ENCODE measurements at places on chromosomes 3 and 15. TPM values are rescaled to one million over a fixed set of nuclear protein-coding genes. Genes with fewer than 3 reads are reported as not detected.

DNA sequence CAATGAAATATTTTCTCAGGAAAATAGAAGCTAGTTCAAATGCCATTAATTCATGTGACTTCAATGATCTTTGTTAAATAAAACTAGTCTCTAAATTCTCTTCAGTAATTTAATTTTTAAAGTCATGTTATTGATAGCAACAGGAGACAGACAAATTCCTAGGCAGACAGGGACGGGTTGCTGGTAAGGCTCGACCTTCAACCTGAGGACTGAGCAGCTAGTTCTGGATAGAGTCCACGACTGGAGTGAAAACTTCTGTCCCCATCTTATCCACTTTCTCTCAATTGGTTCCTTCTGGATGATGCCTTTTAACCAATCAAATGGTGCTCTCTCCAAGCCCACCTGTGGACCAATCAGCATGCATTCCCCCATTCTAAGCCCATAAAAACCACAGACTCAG, 43.8 kb upstream of the C2CD4B start:
- no peak overlapping the region for H3K27ac ChIP-seq
- H3K4me3 ChIP-seq, result no peak overlapping the region
- no peaks in the 10 kb centered on the region for H3K36me3 ChIP-seq
- peaks cover 12% of the 10 kb centered on the region for H3K4me1 ChIP-seq
- no peaks in the 10 kb centered on the region for H3K27me3 ChIP-seq

DNA sequence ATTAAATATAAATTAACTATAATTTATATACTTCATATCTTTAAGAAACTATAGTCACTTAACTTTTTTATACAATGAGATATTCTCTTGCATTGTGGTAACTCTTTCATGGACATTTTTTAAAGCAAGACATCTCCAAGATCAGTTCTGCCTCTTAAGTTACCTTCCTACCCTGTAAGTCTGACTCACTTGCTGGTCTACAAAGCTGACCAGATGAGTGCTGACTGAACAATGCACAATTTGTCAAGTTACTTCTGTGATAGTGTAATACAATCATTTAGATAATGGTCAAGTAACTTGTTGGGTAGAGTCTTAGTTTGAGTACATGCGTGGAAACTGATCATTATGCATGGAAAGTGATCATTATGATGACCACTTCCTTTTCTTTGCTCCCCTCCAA, 145.9 kb downstream of the MEIS2 start:
- no peaks in the 10 kb centered on the region for H3K36me3 ChIP-seq
- no peaks in the 10 kb centered on the region for H3K27me3 ChIP-seq
- DNase-seq, result no peak

DNA sequence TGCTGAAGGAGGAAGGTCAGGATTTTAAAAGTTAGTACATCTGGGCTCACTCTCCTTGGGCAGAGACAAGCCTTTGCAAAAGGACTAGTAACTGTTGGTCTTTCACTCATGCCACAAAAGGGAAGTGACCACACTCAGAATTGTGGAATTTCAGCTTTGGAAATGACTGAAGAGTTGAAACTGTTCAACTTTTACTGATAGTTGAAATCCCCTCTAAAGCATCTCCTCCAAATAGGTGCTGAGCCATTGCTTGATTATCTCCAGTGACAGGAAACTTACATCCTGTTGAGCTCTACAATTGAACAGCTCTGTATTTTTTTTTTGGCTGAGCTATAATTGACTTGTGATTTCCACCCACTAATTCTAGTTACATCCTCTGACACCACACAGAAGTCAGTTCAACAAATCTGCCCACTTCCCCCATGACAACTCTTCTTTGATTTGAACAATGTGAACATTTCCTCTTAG, 254.8 kb upstream of the TPRG1 start:
- peaks cover 3% of the 10 kb centered on the region for H3K36me3 ChIP-seq
- no peaks in the 10 kb centered on the region for H3K27me3 ChIP-seq
- peak overlapping the region; percentile 86 for H3K27ac ChIP-seq
- peaks cover 20% of the 10 kb centered on the region for H3K4me1 ChIP-seq
- DNase-seq, result no peak
- H3K4me3 ChIP-seq, result peak overlapping the region; percentile 2

DISP2 gene
- 0.03 TPM for total RNA-seq
